GM12892 (cell line): ENCODE measurements at places on chromosomes 3 and 15.

DNA sequence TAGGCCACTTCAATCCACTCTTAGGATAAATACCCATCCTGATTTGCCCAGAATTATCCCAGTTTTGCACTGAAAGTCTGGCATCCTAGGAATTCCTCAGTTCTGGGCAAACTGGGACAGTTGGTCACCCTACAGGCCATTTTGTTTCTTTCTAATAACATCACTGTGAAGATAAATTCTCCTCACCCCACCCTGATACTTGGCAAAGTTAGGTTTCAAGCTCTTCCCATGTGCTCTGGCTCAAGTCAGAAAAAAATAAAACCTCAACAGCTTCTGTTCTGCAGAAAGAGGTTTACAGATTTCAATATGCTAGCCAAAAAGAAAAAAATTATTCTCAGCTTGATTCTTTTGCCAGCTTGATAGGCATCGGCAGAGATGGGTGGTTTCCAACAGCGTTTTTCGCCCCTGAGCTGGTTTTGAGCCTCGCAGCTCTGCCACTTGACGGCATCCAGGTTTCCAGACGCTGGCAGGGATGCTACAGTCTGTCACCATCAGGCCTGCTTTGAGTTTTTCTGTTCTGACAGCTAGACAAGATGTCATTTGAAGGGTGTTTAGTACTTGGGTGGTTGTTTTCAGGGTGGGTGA, 171.4 kb downstream of the SSR3 start:
- DNase-seq: no peak

GRCh38 chr3:73427048-73427706, 197.6 kb downstream of the PDZRN3 start:
- no peak for DNase-seq

GRCh38 chr3:30020380-30020779, 586.0 kb upstream of the TGFBR2 start:
- DNase-seq: no peak

DNA sequence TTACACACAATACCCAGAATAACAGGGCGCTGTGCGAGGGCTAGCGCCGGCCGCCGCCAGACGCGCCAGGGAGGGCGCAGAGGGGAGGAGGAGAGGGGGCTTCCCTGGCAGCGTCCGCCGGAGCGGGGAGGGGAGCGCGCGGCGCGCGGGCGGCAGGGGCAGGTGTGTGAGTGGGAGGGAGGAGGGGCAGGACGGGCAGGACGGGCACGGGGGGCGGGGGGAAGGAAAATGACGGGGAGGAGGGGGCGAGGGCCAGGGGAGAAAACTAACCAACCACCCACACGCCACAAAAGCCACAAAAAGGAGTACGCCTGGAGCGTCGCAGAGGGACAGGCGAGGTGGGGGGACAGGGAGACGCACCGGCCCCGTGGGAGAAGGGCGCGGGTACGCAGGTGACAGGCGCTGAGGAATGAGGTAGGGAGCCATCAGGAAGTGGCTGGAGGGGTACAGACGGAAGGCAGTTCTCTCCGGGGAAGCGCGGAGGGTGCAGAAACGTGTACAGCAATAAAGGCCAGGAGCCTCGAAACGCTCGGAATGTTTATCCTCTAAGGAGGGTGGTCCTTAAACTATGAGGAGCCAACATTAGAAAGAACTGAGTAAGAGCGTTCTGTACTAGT, 610 bp upstream of the SATB1 start:
- no peak for DNase-seq

- no peak for DNase-seq
Observed at GRCh38 chr3:141680620-141681389, 57.3 kb upstream of the RNF7 start.

GRCh38 chr3:46663591-46664135, 29.8 kb downstream of the ALS2CL start:
- peak; percentile 13 for DNase-seq

- DNase-seq: no peak
Observed at GRCh38 chr15:70156671-70157271, 59.1 kb upstream of the TLE3 start.

DNA sequence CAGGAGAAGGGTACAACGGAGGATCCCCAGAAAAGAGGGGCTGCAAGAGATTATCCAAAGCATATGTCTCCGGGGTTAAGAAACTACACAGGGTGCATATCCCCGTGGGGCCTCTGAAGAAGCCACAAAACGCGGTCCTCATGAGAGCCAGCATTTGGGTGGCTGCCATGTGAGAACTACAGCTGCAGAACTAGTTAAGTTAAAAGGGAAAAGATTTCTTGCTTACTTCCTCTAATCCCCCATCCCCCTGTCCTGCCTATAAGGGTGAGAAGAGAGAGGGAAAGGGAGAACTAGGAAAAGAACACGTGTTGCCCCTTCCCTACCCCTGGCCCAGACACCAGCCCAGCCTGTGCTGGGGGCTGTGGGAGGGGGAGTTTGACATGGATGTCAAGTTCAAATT, 70.4 kb upstream of the PCSK6 start:
- no peak for DNase-seq

- no peak for DNase-seq
Observed at GRCh38 chr3:158519776-158520175, 51.2 kb upstream of the MLF1 start.
